ENCODE measurements at places on chromosomes 11 and 22.
A peak's percentile ranks its signal among the peaks of the same experiment; 100 is the strongest.

- no peak for DNase-seq
These were observed 31.9 kb upstream of the RTL6 start for GRCh38 chr22:44529827-44530523.

- peak; percentile 17 for DNase-seq
These were observed 866 bp downstream of the MED17 start for GRCh38 chr11:93784935-93785360.

GRCh38 chr22:42324990-42325710, 54.7 kb upstream of the TCF20 start:
- no peak for DNase-seq

GRCh38 chr22:30014244-30014643, 66.0 kb upstream of the HORMAD2 start:
- DNase-seq, result no peak

GRCh38 chr22:50585781-50586180, 3.1 kb upstream of the CHKB start:
- DNase-seq, result no peak

DNA sequence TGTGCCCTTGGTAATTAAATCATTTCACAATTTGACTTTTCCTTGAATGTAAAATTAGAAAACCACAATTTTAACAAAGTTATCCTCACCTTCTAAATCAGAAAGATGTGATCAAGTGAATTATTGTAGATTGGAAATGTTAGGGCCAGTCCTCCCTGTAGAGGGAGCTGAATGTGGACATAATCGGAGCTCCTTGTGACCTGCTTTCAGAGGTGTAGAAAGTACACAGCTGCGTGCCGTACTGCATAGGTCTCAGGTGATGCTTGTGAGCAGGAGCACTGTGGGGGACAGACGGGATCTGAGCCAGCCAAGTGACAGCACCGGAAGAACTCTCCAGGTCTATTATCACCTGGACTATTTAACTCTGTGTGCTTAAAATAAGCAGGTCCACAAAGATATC, 338.0 kb downstream of the AASDHPPT start:
- no peak for DNase-seq

GRCh38 chr11:69732910-69733309, 29.1 kb upstream of the FGF19 start:
- DNase-seq, result no peak

DNA sequence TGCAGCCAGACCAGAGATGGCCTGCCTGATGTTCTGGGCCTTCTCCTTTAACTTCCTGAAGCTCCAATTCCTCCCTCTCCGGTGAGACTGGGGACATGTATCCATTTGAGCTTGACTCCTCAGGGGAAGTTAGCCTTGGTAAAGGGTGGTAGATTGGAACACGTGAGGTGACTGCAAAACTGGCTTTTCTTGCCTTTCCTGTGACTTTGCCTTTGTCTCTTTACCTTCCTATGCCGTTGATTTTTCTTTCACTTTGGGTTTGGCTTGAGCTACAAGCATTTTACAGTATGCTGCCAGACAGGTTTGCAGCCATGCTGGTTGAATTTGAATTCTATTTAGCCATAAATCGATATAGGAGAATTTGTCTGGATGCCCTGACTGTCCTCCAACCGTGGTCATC, 16.8 kb upstream of the GLYATL1 start:
- DNase-seq, result no peak

- DNase-seq, result no peak
These were observed 3.5 kb downstream of the KRTAP5-9 start for GRCh38 chr11:71551711-71552110.

Data from choroid plexus epithelial cell (primary cell).